ENCODE measurements at places on chromosomes 4 and X. TPM values are rescaled to one million over a fixed set of nuclear protein-coding genes. Genes with fewer than 3 reads are reported as not detected.

- no peak overlapping the region for H3K4me3 ChIP-seq
- no peaks in the 10 kb centered on the region for H3K4me1 ChIP-seq
- H3K27ac ChIP-seq = no peak overlapping the region
- H3K27me3 ChIP-seq = no peaks in the 10 kb centered on the region
Measured at GRCh38 chr4:152707632-152708031, 27.8 kb upstream of the TMEM154 start.

Gene AGTR2
- not detected for total RNA-seq

DNA sequence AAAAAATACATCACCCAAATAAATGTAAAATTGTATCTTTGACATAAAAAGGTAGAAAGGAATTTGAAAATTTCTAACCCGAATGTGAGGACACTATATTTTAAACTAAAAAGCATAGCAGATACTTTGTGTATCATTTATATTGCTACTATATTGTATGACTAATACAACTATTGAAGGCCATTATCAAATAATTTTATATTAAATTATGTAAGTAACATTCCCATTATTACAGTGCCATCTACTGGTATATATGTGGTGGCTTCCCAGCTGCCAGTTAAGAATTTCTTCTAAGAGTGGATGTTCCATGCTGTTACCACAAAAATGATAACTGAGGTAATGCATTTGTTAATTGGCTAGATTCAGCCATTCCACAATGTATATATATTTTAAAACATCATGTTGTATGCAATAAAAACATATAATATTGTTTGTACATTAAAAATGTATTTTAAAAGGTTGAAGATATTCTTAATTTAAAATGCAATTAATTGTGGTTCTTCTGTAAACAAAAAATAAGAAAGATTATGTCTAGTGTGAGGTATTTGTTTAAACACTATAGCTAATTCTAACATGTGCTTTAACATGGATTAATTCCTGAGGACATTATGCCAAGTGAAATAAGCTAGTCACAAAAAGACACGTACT lies 65.3 kb downstream of the EGF start:
- H3K27me3 ChIP-seq = peaks cover 22% of the 10 kb centered on the region
- no peaks in the 10 kb centered on the region for H3K36me3 ChIP-seq
- H3K4me3 ChIP-seq = no peak overlapping the region
- no peak for DNase-seq
- H3K4me1 ChIP-seq = peaks cover 9% of the 10 kb centered on the region

- H3K36me3 ChIP-seq = no peaks in the 10 kb centered on the region
- no peak overlapping the region for H3K4me3 ChIP-seq
- no peaks in the 10 kb centered on the region for H3K27me3 ChIP-seq
- DNase-seq = no peak
Measured at GRCh38 chrX:136183917-136184316, 36.6 kb downstream of the FHL1 start.

Gene GPR34
- total RNA-seq = 0.17 TPM

- H3K4me3 ChIP-seq = no peak overlapping the region
- no peaks in the 10 kb centered on the region for H3K4me1 ChIP-seq
- H3K36me3 ChIP-seq = no peaks in the 10 kb centered on the region
- H3K27me3 ChIP-seq = no peaks in the 10 kb centered on the region
Measured at GRCh38 chr4:180189666-180190065, 2053.5 kb upstream of the TENM3 start.

GRCh38 chr4:20624793-20625374 lies 75.4 kb upstream of the PACRGL start:
- peaks cover 4% of the 10 kb centered on the region for H3K4me1 ChIP-seq
- peaks cover 2% of the 10 kb centered on the region for H3K27me3 ChIP-seq
- no peak overlapping the region for H3K4me3 ChIP-seq
- no peak for DNase-seq

- H3K4me3 ChIP-seq = no peak overlapping the region
- no peaks in the 10 kb centered on the region for H3K27me3 ChIP-seq
- DNase-seq = no peak
- no peaks in the 10 kb centered on the region for H3K4me1 ChIP-seq
Measured at GRCh38 chr4:80587871-80588385, 252.4 kb downstream of the CFAP299 start.

Gene SMARCA1
- total RNA-seq = not detected

DNA sequence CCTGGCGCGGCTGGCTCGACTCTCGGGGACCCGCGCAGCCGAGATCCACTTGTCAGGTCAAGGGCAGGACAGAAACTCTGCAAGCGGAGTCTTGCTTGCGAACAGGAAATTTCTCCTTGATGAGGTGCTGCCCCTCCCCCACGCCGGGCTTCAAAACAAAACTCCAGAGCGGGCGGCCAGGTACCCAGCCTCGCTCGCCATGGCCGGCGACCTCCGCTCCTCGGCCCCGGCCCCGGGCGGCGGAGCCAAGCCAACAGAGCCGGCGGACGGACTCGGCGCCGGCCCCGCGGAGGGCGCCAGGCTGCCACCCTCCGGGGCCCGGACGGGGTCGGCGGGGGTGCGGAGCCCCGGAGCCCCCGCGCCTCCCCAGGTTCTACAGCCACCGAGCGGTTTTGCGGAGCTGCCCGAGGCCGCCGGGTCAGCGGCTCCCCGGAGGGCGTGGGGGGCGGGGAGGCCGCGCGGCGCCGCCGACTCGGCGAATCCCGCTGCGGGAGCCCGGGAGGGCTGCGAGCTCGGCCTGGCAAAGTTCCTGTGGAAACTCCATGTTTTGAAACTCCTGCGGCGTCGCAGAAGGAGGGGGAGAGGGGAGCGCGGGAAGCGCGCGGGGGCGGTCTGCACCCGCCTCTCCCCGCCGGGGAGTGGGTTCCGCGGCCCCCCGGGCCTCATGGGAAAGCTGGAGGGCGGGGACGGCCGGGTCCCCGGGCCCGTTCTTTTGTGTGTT lies 11.7 kb upstream of the BCOR start:
- no peak overlapping the region for H3K27ac ChIP-seq
- no peaks in the 10 kb centered on the region for H3K36me3 ChIP-seq
- peaks cover 20% of the 10 kb centered on the region for H3K4me1 ChIP-seq
- H3K4me3 ChIP-seq = no peak overlapping the region
- DNase-seq = peak; percentile 20

Gene TMSB15B
- 8.7 TPM for total RNA-seq

- no peak overlapping the region for H3K4me3 ChIP-seq
- H3K36me3 ChIP-seq = no peaks in the 10 kb centered on the region
- no peak overlapping the region for H3K27ac ChIP-seq
- DNase-seq = peak; percentile 66
- H3K27me3 ChIP-seq = no peaks in the 10 kb centered on the region
Measured at GRCh38 chrX:102345916-102346315, 93.9 kb downstream of the NXF2B start.

DNA sequence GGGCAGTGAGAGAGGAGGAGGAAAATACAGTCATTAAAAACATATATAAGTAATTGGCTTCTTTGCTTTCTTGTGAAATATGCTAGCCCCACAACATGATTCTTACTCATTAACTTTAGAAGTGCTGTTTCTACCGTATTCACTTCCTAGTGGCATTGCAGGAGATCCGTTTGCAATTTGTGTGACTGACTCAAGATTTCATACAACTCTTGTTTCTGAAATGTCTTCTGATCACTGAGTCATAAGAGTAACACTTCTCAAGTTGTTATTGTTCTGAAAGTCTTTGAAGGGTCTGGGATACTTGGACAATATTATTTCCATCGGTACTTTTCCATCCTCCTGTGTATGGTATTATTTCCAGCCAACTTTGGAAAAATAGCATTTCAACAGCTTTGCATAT lies 310.8 kb downstream of the PACRGL start:
- H3K27me3 ChIP-seq = no peaks in the 10 kb centered on the region
- DNase-seq = no peak
- H3K4me3 ChIP-seq = no peak overlapping the region
- no peaks in the 10 kb centered on the region for H3K36me3 ChIP-seq
- no peaks in the 10 kb centered on the region for H3K4me1 ChIP-seq

GRCh38 chrX:107599450-107599861 lies 28.9 kb upstream of the PRPS1 start:
- H3K36me3 ChIP-seq = no peaks in the 10 kb centered on the region
- no peak overlapping the region for H3K4me3 ChIP-seq
- H3K27ac ChIP-seq = no peak overlapping the region
- DNase-seq = no peak
- H3K27me3 ChIP-seq = no peaks in the 10 kb centered on the region
